Adrenal gland (tissue), 19 donors: ENCODE measurements at places on chromosomes 2 and 18. TPM values are rescaled to one million over a fixed set of nuclear protein-coding genes. Genes with fewer than 3 reads are reported as not detected.

DNA sequence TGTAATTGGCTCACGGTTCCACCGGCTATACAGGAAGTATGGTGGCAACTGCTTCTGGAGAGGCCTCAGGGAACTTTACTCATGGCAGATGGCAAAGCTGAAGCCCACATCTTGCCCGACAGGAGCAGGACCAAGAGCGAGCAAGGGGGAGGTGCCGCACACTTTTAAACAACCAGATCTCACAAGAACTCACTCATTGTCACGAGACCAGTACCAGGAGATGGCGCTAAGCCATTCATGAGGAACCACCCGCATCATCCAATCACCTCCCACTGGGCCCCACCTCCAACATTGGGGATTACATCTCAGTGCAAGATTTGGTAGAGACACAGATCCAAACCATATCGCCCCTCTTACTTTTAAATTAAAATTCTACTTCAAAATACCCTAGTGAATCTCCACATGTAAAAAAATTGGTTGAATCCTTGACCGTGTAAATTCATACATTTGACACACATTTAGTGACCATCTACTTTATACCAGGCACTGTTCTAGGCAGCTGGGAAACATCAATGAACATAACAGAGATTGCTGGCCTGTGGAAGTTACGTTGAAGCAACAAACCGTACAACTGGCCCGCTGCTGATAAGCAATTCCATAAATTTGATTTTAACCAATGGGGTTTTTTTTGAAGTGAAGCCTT is 87.6 kb downstream of the ALPK2 start:
- no peak for DNase-seq

- no peak for DNase-seq
Observed at GRCh38 chr2:237720957-237721356, 77.6 kb upstream of the RBM44 start.

- peak; percentile 99 for DNase-seq
Observed at GRCh38 chr2:207166039-207166348, 246 bp upstream of the KLF7 start.

DNA sequence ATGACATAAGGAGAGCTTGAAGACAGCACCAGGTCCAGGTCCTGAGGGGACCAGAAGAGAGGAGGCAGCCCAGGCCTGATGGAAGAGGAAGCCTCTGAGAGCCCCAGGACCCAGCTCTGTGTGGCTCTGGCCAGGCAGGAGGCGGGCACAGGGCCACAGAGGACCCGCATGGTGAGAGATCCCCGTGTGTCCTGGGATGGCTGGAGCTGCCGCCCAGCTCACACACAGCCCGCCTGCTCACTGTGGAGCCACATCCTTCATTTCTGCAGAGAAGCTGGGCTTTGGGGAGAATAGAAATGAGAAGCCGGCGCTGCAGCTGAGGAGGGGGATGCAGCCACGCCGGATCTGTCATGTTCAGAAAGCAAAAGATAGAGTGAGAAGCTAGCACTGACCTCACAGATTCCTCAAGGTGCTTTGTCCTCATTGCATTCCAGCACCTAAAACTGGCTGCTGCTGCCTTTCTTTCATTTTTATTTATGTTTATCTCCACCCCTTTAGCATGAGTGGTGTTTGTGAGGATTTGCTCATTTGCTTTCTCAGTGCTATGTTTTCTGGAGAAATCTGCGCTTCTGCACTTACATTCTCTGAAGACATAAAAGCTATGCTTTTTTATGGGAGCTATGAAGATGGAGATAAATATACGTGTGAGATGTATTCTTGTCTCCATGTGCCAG is 307.6 kb upstream of the MYT1L start:
- no peak for DNase-seq

DNA sequence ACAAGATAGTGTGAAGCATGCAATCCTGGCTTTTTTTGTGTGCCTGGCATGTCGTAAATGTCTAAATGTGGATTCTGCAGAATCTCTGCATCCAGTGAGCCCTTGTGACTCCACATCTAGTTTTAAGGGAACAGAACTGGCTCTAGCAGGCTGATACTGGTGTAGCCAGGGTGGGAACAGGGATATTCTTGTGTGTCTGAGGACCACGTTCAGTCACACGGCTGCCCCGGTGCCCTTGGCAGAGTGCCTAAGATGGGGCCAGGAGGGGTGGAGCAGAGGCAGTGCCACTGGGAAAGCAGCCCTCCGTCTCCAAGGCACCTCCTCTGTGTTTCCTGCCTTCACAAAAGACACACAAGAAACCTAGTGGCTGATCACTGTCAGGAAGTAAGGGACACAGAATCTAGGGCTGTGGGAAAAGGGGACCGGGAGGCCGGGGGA is 91.5 kb upstream of the PARD3B start:
- DNase-seq: peak; percentile 8

DNA sequence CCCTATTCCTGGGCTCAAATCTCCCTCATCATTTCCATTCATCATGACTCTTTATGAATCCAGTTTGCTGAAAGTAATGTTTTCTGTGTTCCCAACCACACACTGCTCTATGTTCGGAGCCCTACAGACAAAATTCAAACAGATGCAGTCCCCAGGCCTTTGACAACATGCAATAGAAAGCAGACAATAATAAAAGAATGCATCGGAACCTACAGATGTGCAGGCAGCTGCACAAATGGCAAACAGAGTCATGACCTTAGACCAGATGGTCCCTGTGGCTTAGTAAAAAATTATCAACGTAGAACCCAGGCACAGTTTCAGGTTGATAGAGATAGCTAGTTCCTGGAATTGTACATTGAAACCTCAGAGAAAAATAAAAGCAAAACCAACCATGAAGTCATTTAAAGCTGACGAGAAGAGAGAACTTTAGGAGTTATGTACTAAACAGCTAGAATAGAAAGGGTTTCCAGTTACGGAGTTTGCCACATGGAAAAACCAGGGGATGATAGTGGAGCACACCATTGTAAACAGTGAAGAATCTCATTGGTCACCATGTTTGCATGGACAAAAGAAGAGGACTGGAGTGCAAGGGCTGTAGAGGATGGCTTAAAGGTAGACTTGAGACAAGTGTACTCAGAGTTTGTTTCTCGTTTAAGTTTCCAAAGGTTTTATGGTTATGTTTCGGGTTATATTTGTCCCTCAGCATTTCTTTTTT is 23.2 kb upstream of the ACVR1 start:
- no peak for DNase-seq

GRCh38 chr2:231708773-231709635 is 679 bp downstream of the PTMA start:
- peak; percentile 56 for DNase-seq

- DNase-seq: no peak
Observed at GRCh38 chr2:197274349-197274748, 36.2 kb downstream of the ANKRD44 start.

DNA sequence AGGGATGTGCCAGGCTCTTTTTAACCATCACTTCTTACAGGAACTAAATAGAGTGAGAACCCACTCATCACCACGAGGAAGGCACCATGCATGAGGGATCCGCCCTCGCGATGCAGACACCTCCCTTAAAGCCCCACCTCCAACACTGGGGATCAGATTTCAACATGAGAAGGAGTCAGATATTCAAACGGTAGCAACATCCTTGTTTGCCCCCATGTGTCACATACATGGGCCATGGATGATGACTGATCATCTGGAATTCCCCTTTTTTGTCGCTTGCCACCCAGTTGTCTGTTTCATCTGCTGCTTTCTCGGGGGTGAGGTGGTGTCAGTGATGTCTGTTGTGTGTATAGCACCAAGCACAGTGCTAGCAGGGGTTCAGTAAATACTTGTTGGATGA is 57.9 kb downstream of the NCK2 start:
- DNase-seq: no peak

DNA sequence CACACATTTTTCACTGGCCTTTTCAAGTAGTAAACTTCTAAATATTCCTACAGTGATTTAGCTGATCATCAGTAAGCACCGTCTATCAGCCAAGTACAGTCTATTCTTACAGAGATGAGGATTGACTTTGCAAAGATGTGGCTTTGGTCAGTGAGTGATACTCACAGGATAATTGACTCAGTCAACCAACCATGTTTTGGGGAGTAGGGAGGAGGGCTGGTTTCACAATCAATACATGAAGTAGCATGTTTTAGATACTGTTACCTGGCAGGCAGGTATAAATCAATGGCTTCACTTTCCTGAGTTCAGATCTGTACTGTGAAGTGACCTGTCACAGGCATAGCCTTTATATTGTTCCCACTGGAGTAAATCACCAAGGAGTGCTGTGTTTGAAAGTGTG is 27.2 kb downstream of the OSBPL6 start:
- no peak for DNase-seq

- DNase-seq: no peak
Observed at GRCh38 chr2:149075105-149075504, 36.6 kb downstream of the LYPD6B start.

DNA sequence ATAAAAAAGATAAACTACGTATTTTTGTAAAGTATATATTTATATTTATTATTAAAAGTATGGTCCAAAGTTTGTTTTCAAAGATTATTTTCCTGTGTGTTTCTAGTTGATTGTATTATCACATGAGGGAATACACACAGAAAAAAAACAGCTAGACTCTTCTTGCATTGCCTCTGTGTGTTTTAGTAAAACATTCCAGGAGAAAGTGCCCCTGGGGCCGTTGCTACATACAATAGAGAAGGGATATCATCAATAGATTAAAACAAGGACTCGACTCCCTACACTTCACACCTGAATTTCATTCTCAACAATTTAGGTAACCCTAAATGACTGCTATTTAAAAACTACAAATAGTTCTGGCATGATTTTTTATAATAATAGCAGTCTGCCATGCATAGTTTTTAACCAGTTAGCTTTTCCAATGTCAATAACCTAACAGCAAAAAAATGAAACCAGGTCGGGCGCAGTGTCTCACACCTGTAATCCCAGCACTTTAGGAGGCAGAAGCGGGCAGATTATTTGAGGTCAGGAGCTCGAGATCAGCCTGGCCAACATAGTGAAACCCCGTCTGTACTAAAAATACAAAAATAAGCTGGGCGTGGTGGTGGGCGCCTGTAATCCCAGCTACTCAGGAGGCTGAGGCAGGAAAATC is 171.3 kb downstream of the DNAH6 start:
- no peak for DNase-seq

GRCh38 chr2:41535575-41535974 is 512.2 kb upstream of the PKDCC start:
- DNase-seq: no peak

GRCh38 chr2:112792419-112792818 is 8.1 kb upstream of the IL1A start:
- no peak for DNase-seq

- DNase-seq: no peak
Observed at GRCh38 chr2:140338795-140339194, 1558.6 kb upstream of the NXPH2 start.

- DNase-seq: no peak
Observed at GRCh38 chr2:120629241-120629895, 106.3 kb upstream of the GLI2 start.

DNA sequence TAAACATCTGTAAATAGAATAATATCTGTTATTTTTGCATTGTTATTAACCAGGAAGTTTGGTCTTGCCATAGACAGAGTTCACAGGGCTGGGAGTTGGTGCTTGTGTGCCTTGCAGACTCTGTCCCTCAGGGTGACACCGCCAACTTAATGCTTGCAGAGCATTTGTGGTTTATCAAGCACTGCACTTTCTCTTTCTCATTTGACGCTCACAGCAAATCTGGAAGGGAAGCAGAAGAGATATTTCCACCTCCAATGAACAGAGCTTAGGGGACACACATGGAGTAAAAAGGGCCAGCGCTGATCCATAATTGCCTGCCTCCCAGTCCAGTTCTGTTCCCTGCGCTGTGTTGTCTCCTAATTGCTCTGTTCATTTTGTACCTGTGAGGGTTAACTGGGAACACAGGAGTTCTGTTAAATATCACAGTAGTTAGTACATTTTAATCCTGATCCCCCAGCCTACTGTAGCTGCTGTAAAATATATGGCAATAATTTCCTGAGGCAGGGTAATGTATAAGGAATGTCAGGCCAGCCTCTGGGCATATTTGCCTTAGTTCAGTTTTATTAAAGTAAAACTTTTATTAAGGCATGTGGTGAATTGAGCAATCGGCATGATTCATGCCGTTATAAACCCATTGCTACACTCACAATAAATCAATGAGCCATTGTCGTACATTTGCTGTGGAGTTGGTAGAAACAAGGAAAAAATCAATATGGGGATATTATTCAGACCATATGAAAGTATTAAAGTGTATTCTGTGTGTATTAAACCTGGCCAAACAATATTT is 182.5 kb upstream of the OSR1 start:
- DNase-seq: peak; percentile 25

- DNase-seq: no peak
Observed at GRCh38 chr2:233990261-233990798, 60.2 kb upstream of the SPP2 start.

- DNase-seq: no peak
Observed at GRCh38 chr2:33291278-33292013, 185.0 kb upstream of the RASGRP3 start.

- DNase-seq: no peak
Observed at GRCh38 chr2:228705318-228705717, 523.8 kb upstream of the SPHKAP start.

GRCh38 chr18:56999823-57000222 is 147.1 kb upstream of the BOD1L2 start:
- no peak for DNase-seq

GRCh38 chr18:74951165-74951760 is 257.7 kb downstream of the PTGR3 start:
- DNase-seq: peak; percentile 28

DNA sequence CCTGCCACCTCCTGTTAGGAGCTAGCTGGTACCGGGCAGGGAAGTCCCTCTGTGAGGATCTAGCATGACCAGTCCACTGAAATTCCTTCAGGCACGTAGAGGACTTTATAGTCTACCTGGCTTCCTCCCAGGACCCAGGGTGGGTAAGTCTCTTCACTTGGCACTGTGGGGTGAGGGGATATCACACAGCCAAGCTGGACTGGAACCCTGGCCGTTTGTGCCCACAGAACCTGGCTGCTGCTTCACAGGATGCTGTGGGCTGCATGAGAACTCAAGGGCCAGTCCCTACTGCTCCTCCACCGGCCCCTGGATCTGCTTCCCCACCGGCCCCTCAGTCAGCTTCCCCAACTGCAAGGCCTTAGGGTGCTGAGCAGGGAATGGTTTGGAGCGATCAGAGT is 35.8 kb downstream of the HS1BP3 start:
- DNase-seq: no peak

DNA sequence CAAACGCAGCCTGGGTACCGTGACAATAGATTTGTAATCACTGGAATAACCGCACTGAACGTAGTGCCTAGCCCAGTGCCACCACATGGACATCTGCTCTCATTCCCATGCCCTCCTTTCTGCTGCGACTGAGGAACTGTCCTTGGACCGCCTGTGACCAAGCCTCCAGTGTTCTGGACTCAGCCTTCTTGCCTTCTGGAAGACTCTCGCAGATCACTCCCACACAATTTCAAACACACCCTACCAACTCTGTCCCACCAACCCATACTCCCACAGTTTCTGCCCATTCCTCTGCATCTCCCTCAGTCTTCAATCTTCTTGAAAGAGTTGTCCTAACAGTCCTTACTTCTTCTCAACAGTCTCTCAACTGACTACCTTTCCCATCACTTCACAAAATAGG is 2.1 kb downstream of the RNF149 start:
- DNase-seq: no peak

Gene IL36A
- not detected for total RNA-seq

Gene INPP5D
- 21.0 TPM for total RNA-seq

Gene TBC1D8
- 7.6 TPM for total RNA-seq

Gene SLC5A7
- 0.96 TPM for total RNA-seq

Gene PLA2R1
- 11.6 TPM for total RNA-seq

Gene PARD6G
- total RNA-seq: 2.2 TPM

Gene EML6
- 17.6 TPM for total RNA-seq

Gene SGPP2
- 15.7 TPM for total RNA-seq

Gene GULP1
- 38.6 TPM for total RNA-seq

Gene REG1B
- total RNA-seq: not detected

Gene MC2R
- 12.7 TPM for total RNA-seq

Gene TTC39C
- total RNA-seq: 49.3 TPM

Gene GLI2
- 2.6 TPM for total RNA-seq

Gene AFF3
- 4.0 TPM for total RNA-seq
